ENCODE measurements at places on chromosomes 16 and 17. TPM values are rescaled to one million over a fixed set of nuclear protein-coding genes. Genes with fewer than 3 reads are reported as not detected.

DPEP1 gene
- not detected for total RNA-seq

PIRT gene
- total RNA-seq, result not detected

CTRB1 gene
- not detected for total RNA-seq

CDH5 gene
- not detected for total RNA-seq

OR3A2 gene
- 1.1 TPM for total RNA-seq

EFCAB3 gene
- total RNA-seq, result not detected

TEX19 gene
- 0.18 TPM for total RNA-seq

BRIP1 gene
- total RNA-seq, result 24.1 TPM

CHST6 gene
- not detected for total RNA-seq

KCNH6 gene
- 0.08 TPM for total RNA-seq

VMO1 gene
- not detected for total RNA-seq

FBXO39 gene
- 0.37 TPM for total RNA-seq

HSD11B2 gene
- 2.7 TPM for total RNA-seq

KRT15 gene
- not detected for total RNA-seq

USP7 gene
- 154 TPM for total RNA-seq

C16orf89 gene
- not detected for total RNA-seq

APOBR gene
- 0.93 TPM for total RNA-seq

PPP1R27 gene
- total RNA-seq, result not detected

ZNF423 gene
- not detected for total RNA-seq

TBC1D26 gene
- 0.78 TPM for total RNA-seq

SLC5A10 gene
- not detected for total RNA-seq

SMPD3 gene
- total RNA-seq, result 0.12 TPM

RRAD gene
- total RNA-seq, result 0.99 TPM

CD300H gene
- total RNA-seq, result not detected

CLDN7 gene
- total RNA-seq, result 1.5 TPM

ZPBP2 gene
- not detected for total RNA-seq

RPL38 gene
- total RNA-seq, result 1,466 TPM

PRR35 gene
- not detected for total RNA-seq

RBBP6 gene
- total RNA-seq, result 76.2 TPM

GNGT2 gene
- total RNA-seq, result 37.5 TPM
